ENCODE measurements at places on chromosomes 5 and 9.

- DNase-seq = no peak
These were observed 585.1 kb upstream of the FAM174A start for GRCh38 chr5:99949969-99950524.

DNA sequence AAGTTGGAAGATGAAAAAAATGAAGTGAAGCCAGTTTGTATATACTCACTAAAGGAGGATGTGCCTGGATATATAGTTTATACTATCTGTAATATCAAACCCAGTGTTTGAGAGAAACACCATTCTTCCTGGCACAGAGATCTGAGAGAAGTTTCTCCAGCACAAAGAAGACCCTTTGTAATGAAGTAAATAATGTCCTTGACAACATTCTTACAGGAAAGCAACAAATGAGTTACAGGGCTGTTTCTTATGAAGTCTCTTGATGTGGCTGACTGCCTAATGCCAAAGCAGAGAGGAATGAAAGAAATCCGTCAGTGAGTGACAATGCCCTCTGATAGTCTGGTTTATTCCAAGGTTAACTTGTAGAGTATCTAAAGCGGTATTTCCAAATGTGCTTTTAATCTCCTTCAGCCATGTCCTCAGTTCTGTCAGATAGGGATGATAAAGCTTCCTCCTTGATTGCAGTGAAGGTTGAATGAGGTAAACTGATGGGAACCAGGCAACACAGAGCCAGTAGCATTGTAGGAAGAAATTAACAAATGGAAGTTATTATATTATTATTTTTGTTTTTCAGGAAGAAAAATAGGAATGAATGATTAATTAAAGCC, 123.1 kb upstream of the ZNF608 start:
- no peak for DNase-seq

GRCh38 chr5:12313602-12314001, 409.4 kb upstream of the CTNND2 start:
- DNase-seq = no peak

GRCh38 chr5:168502563-168503237, 16.4 kb downstream of the RARS1 start:
- DNase-seq = no peak

GRCh38 chr9:22114956-22115355, 105.9 kb upstream of the CDKN2B start:
- DNase-seq = no peak

DNA sequence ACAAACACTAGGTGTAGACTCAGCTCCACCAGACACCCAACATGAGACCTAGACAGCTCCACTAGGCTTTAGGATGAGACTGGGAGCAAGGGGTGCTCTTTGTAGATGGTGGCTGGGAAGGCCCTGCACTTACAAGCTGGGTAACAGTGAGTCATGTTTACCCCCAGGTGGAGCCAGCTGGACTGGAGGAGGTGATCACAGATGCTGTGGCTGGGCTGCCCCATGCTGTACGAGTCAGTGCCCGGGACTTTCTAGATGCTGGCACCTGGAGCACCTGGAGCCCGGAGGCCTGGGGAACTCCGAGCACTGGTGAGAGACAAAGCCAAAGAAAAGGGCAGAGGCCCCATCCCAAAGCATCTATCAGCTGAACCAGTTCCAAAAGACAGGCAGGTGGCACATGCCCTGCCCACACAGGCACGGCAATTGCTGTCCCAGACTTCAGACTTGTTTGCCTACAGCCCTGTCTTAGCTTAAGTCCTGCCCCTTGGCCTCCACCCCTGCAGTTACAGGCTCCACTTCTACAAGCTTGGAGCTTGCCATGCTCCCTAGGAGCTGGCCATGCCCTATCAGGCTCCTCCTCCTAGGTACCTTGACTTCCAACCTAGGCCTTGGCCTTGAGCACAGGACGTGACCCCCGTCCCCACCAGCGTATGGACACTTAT, 2.7 kb downstream of the CCL27 start:
- no peak for DNase-seq

- no peak for DNase-seq
These were observed 117.4 kb upstream of the RORB start for GRCh38 chr9:74379718-74380117.

DNA sequence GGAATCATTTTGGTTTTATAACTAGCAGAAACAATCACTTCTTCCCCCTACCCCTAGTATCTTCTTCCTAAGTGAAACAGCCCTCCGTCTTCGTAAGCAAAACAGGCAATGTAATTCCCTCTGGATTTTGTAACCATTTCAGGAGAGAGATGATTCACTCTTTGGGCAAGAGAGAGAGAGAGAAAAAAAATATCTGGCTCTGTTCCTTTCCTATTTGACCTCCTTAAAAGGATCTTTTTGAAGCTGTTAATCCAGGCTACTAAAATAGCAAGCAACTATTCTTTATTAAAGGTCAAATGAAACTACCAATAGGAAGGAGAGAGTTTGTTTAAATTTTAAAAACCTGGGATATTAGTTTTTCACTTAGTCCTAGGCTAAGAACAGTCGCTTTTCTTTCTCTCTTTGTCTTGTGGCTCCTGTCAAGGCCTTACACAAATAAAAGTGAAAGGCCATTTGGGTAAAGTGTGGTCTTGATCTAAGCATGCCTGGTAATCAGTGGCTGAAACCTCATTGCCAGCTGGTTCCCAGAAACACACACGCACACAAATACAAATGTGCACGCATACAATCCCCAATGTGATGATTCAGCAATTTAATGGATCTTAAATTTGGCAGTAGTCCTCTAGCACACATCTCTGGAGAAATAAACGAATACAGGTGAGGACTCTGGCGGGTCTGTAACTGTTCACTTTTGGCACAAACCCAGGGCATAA, 70.2 kb downstream of the PRUNE2 start:
- DNase-seq = no peak

GRCh38 chr9:97518909-97519307, 17.4 kb downstream of the TMOD1 start:
- peak; percentile 70 for DNase-seq

GRCh38 chr5:154189819-154190594, 526 bp upstream of the GALNT10 start:
- peak; percentile 56 for DNase-seq

DNA sequence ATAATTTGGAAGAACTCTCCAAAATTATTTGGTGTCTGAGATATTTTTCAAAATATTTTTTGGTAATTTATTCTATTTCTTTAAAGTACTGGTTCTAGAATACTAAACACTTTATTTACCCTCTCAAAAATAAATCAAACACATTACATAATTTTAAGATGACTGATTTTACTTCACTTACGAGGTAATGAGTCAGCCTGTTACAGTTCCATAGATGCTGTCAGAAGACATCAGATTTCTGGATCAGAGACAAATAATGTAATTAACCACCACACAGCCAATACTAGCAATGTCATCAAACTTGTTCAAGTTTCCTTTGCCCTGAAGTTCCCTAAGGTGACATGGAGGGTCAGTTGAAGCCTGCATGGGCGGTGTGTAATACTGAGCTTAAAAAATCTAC, 106.1 kb upstream of the CDH9 start:
- DNase-seq = no peak

GRCh38 chr5:173012882-173013281, 29.3 kb downstream of the ATP6V0E1 start:
- DNase-seq = peak; percentile 9

DNA sequence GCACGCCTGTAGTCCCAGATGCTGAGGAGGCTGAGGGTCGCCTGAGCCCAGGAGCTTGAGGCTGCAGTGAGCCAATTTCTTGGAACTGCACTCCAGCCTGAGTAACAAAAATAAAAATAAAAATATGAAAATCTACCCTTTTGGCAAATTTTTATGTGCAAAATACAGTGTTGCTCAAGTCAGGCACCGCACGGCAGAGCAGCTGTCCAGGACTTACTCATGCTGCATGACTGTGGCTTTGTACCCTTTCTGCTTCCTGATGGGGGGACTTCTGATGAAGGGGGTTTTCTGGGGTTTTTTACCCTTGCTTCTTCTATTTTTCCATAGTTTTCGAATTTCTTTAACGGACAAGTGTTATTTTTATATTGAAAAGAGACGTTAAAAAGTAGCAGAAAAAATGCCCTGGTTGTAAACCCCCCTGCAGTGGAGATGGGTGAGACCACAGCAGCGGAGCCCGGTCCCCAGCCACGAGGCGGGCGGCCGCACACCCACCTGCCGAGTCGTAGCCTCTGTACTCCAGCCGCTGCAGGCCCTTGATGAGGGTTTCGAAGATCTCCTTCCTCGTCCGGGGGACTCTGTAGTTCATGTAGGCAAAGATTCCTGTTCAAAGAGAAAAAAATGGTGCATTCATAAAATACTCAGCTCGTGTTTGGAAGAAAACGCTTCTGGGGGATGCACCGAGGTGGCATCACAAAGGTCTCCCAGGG, 15.0 kb downstream of the GFPT2 start:
- no peak for DNase-seq

GRCh38 chr9:86767373-86767772, 179.9 kb downstream of the GAS1 start:
- DNase-seq = no peak

DNA sequence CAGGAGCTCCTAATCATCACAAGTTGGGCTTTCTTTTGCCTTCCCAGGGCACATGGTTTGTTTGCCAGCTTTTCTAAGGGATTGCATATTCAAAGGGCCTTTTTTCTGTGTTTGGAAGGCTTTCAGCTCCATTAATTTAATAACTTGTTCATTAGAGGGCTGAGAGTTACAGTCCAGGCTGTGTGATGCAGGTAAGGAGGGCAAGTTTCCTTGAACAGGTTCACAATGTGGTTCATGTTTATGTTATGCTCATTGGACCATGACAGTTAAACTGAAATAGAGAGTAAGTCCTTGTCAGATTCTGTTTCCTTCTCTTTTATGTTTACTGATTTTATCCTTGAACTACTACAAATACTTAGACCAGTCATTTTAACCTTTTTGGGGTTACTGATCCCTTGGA, 174.4 kb downstream of the MARCHF11 start:
- DNase-seq = no peak

DNA sequence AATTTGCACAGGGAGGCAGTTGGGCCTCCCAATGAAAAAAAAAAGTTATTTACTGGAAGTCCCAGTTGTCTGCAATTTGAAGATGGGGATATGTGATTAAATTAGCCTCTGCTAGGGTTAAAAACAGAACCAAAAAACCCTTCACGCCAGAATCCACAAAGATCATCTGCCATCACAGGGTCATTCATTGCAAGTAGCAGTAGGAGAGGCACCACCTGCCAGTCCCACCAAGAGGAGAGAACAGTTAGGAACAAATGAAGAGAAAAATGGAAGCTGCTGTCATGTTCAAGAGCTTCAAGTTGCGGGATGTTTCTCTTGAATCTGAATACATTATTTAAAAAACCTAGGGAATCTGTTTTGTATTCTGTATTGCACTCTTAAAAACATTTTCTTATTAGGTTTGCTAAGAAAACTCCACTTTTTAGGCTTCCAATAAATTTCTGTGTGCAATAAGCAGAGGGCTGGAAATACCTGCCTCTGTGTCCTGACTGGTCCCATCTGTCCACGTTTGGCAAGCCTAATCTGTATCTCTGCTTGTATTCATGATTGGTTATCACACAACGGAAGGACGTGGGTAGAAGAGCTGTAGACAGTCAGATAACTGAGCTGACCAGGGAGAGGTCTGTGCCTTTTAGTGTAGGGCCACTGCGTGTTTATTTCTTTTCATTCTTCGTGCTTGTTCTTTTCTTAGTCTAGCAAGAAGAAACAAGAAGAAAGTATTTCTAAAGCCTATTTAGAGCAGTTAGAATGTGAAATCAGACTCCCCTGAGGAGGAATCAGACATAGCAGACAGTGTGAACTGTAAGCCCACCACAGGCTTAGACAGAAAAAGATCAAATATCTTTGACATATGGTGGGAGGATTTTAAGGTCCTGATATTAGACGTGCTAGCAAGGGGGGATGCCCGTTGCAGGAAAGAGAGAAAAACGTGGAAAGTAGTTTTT, 630.6 kb upstream of the SEMA6A start:
- no peak for DNase-seq

GRCh38 chr5:146388386-146388785, 49.7 kb downstream of the POU4F3 start:
- DNase-seq = peak; percentile 1

DNA sequence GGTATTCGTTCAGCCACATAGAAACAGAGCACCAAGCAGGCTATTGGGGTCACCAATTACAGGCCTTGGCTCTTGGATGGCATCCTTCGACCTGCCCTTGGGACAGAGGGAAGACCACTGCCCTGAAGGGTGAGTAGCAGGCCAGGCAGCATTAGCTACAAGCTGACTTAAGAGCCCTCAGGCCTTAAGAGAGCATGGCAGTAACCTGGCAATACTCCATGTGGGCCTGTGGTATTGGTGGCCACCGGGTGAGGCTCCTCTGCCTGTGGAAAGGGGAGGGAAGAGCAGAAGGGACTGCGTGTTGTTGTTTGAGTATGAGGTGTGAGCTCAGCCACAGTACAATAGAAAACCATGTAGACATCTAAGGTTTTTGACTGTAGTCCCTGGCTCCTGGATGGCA, 170.6 kb downstream of the MCTP1 start:
- no peak for DNase-seq

DNA sequence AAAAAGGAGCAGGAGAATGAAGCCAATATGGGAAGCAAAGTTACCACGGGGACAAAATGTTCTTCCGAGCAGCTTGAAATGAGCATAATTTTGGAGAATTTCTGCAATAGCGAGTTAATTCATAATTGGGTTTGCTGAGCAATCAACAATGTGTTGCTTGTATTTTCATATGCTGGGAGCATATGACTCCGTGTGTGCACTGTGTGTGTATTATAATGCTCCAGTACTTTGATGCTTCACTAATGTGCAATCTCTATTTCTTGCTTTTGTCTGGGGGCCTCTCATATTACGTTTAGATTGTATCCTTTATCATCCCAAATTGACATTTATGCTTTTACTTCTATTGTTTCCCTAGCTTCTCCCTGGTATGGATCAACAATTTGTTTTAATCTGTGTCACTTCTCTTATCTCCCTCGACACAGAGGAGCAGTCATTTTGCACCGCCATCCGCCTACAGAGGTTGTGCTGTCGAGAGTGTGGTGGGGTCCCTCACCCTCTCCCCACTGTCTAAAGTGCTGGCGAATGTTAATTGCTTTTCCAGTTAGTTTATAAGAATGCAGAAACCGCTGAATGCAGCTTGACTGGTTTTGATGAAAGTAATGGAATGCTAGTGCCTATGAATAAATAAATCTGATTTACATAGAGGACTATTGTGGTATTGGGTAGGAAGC, 372.5 kb upstream of the WWC1 start:
- no peak for DNase-seq

- DNase-seq = no peak
These were observed 527.1 kb upstream of the ARRDC3 start for GRCh38 chr5:91910247-91910646.

- DNase-seq = no peak
These were observed 152.3 kb upstream of the ANKH start for GRCh38 chr5:15023846-15024245.

Measured in MV-4-11 (cell line).